Occipital lobe (tissue), 3 donors: ENCODE measurements at places on chromosomes 2 and 18.

GRCh38 chr2:226520723-226521122 lies 278.9 kb downstream of the IRS1 start:
- DNase-seq: no peak

DNA sequence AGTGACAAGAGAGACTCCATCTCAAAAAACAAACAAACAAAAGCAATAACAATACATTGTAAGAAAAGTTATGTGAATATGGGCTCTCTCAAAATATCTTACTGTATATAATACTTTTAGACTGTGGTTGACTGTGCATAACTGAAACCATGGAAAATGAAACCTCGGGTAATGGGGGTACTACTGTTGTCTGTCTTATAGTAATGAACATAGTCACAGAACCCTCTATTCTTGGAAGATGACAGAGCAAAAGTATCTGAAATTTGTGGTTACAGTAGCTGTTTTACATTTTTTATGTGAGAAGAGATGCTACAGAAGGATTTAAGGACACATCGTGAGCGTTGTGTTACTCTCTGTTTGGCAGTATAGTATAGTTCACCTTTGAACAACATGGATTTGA lies 60.5 kb downstream of the MAP4K4 start:
- DNase-seq: no peak

GRCh38 chr2:102601730-102602129 lies 17.6 kb upstream of the SLC9A2 start:
- no peak for DNase-seq

GRCh38 chr18:75214766-75215510 lies 4.3 kb downstream of the TSHZ1 start:
- no peak for DNase-seq
